ENCODE measurements at places on chromosomes 2 and 18.
A peak's percentile ranks its signal among the peaks of the same experiment; 100 is the strongest.

DNA sequence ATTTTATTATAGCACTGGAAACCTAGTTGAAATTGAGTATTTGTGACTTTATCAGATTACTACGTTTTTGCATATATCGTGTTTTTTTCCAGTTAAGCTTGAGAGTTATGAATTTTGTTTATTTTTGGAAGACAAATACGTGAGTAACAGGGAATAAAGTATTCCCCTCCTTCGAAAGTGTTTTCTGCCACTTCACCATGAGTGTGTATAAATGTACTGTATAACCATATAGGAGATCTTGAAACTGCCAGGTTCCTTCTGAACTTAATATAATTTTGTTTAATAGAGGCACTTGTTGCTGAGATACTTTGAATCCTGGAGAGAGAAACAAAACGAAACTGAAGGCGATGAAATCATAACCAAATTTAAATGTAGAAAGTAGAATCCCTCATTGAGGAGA, 1004.4 kb upstream of the ZEB2 start:
- DNase-seq: no peak

GRCh38 chr2:132372276-132372675, 44.3 kb upstream of the GPR39 start:
- DNase-seq: no peak

GRCh38 chr2:202269585-202269984, 4.0 kb downstream of the NOP58 start:
- no peak for DNase-seq

- no peak for DNase-seq
Measured at GRCh38 chr18:37639846-37640245, 74.2 kb upstream of the CELF4 start.

- no peak for DNase-seq
Measured at GRCh38 chr18:11004951-11005350, 144.4 kb downstream of the PIEZO2 start.

DNA sequence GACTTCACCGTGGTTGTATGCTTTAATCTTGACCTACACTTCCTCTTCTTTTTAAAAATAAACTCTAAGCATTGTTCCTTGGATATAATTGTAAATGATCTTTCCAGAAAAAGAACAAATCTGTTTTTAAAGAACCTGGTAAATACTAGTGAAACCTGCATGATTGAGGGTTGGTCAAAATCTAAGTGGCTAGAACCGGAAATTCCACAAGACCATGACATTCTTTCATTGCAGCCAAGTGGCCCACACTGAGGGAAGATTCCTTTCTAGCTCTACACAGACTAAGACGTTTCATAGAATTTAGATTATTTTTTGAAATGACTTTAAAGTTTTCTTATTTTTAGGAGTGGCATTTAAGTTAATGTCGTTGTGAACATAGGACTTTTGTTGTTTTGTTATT, 356.7 kb downstream of the NYAP2 start:
- no peak for DNase-seq

DNA sequence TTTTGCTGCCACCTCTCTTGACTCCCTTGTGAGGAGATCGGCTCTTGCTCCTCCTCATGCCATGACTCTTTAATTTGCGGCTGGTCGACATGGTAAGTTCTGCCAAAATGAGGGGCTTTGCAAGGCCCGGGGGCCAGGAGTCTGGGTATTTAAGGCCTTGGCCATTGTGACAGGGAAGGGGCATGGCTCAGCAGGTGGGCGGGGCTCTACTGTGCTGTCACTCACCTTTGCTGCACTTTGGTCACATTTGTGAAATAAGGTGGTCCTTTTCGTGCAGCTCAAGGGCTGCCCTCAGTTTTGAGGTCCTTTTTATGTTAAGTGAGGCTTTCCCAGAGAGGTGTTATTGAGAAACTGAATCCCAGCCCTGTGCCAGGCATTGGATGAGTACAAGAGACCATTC, at the start of gene TNP1:
TSS of gene TNP1 (minus strand) at position 121 of the 400 bp plus-strand sequence. CDS start at position 91, 30 bp downstream.
- DNase-seq: no peak

DNA sequence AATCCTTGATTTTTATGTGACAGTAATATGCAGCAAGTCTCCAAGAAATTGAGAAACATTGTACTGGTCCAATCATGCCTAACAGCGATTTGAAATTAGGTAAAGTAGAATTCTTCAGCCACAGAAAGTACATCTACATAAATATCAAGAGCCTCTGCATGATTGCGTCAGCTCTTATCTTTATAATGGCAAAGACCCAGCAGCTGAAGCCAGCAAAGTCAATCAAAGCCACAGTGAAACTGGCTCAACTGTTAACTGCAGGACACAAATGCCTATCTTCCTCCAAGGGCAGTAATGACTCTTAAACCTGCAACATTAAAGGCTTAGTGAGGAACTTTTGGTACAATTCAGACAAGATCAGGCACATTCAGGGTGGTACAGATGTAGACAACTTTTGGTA, 102.5 kb downstream of the BARD1 start:
- DNase-seq: no peak

- no peak for DNase-seq
Measured at GRCh38 chr2:9693646-9694045, 62.8 kb upstream of the YWHAQ start.

GRCh38 chr2:178005756-178006155, 66.8 kb downstream of the PDE11A start:
- no peak for DNase-seq

DNA sequence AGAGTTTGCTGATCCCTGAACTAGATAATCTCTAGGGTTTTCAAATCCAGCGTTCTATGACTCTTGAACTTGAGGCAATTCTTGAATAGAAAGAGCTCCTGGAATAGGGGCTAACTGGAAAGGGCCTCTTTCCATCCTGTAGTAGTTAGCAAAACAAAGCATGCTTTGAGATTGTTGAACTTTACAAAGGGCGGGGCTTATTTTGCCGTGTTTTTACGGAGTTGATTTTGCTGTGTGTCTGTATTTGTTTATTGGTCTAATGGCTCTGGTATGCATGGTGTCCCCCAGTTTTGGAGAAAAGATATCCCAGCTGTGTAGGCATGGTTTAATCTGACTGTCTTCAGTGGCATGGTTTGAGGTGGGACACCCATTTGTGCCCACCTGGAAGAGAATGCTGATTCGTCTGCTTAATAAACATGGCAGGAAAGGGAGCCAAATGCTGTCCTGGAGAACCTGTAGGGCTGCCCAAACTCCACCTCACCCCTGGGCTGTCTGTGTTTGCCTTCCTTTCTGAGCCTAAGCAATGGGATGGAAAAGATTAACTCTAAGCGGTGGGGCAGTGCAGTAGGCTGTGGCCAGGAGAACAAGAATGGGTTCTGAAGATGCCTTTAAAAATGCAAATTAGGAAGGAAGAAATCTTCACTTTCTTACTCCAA, 74.1 kb upstream of the FOSL2 start:
- DNase-seq: no peak

- DNase-seq: no peak
Measured at GRCh38 chr2:113039158-113039557, 13.5 kb downstream of the IL36B start.

GRCh38 chr2:38528008-38528442, 74.7 kb downstream of the HNRNPLL start:
- DNase-seq: no peak

- no peak for DNase-seq
Measured at GRCh38 chr2:227029426-227030105, 134.4 kb downstream of the COL4A4 start.

GRCh38 chr2:157315901-157316300, 9.7 kb downstream of the ERMN start:
- DNase-seq: no peak

DNA sequence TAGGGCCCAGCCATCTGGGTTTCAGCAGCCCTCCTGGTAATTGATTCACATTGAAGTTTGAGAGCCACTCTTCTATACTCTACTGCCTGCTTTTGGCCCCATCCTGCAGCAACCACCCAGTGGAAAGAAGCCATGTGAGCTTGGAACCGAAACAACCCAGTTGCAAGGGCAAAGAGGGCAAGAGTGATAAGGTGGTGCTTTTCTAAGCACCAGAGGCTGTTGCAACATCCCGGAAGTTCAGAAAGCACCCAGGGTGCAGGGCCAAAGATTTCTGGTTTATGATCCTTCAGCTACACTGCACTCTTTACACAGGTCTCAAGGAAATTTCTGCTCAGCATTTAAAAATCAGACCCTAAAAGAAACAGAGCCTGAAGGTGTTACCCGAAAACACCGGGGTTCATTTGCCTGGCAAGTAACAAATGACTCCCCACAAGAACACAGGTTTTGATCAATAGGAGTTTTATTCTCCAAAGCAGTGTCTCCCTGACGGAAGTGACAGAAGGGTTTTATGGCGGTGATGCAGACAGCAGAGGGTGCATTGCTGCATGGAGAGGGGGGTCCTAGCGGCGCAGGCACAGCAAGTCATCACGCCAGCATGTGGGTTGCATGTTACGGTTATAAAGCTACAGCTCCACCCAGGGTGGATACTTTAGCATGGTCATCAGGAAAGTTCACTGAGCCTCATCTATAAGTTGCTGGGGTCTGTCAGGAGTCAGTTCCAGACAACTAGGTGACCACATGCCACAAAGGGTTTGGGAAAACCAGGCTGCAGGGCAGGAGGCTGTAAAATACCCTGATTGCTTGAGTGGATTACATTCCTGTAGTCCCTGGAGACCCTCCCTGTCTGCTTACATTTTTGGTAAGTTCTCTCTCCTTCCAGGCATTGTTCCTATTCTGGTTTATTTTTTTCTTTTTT, 28.8 kb upstream of the TMEM37 start:
- no peak for DNase-seq

DNA sequence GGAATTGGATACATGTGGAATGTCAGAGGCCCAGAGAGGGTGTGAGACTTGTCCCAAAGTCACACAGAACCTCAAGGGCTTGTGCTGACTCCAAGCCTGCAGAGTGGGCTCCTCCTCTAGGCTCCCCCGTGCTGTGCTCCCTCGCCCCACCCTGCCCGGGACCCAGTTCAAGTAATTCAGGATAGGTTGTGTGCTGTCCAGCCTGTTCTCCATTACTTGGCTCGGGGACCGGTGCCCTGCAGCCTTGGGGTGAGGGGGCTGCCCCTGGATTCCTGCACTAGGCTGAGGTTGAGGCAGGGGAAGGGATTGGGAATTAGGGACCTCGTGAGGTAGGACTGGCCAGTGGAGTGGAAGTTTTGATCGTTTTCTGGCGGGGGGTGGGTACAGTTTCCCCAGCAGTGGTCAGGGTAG, 2.8 kb downstream of the CTDSP1 start:
- DNase-seq: no peak

- DNase-seq: peak; percentile 66
Measured at GRCh38 chr18:8654503-8655451, 45.5 kb downstream of the RAB12 start.

- no peak for DNase-seq
Measured at GRCh38 chr2:144084114-144084661, 435.7 kb downstream of the ZEB2 start.

DNA sequence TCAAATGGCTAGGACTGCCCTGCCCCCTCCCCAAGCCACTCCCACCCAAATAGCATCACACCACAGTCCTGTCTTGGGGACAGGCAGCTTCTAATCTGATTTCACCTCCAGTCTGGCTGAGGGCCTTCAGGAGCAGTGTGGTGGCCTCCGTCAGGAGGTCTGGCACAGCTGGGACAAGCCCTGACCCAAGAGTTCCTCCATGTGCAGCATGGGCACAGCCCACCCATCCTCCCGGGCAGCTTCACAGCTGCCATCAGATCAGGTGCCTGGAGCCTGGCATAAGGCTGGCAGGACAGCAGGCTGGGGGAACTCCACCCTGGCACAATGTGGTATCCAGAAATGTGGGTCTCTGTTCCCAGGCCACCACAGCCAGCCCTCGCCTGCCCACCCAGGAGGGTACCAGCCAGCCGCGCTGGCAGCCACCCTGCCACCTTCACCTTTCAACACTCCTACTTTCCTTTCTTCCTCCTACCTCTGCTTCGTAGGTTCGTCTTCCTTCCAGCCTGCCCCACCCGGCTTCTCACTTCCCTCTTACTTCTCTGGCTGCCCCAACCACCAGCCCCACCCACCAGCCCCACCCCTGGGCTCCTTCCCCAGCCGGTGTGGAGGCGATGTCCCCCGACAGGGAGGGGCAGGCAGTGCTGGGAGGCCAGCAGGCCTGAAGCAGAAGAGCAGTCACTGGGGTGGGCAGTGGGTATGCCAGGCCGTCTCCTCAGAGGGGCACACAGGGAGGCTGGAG, at the start of gene CAPG:
TSS of gene CAPG (minus strand) at position 522 of the 739 bp plus-strand sequence. CDS start 8,221 bp downstream, outside the sequence.
- peak; percentile 83 for DNase-seq

GRCh38 chr2:156896294-156896693, 361.2 kb upstream of the GALNT5 start:
- DNase-seq: no peak

- DNase-seq: no peak
Measured at GRCh38 chr2:137165968-137166367, 400.6 kb downstream of the THSD7B start.

DNA sequence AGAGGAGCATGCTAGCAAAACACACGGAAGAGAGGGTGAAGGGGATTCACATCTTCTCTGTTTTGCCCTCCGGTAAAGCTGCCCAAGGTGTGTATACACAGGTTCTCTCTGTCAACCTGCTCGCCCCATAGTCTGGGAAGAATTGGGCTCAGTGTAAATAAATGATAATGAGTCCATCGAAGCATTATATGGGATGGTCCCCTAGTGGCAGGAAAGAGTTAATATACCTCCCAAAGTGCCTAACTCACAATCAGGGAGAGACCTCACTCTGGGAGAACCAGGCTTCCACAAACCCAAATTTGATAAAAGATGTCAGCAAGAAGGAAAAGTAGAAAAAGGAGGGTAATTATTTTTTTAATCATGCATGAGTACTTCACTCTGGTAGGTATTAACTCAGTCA, 262.2 kb upstream of the ZNF521 start:
- DNase-seq: no peak

DNA sequence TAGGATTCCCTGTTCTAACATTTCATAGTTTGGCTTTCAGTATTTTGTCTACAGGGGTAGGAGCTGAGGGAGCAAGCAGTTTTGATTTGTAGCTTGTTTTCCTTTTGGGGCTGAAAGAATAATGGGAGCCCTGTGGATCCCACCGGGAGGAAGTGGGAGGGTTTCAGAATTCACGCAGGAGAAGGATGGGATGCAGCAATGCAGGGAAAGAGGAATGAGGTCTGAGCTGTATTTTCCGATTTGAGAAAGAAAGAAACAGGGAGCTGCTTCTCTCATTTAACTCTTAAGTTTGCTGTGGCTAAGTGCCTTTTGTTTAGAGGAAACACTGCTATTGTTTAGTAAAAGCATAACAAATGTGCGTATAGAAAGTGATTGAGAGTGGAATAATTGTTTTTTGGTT, 141.0 kb downstream of the ADCYAP1 start:
- no peak for DNase-seq

DNA sequence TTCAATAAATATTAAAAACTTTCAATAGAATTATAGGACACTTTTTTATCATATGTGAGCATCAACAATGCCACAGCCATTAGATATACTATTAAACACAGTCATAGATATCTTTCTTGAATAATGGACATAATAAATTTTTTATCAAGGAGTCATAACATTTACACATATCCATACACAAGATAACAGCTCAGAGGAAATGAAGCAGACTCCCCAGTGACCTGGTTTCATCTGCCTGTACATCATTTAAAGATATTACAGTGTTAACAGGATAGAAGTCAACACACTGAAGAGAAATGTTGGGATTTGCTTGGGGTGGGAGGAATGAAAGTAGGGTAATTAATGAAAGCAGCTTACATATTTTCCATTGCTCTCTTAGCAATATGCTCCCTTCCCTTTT, 5.1 kb downstream of the SCG2 start:
- no peak for DNase-seq
